Cerebellum (tissue), 4 donors: ENCODE measurements at places on chromosomes 1 and 21. TPM values are rescaled to one million over a fixed set of nuclear protein-coding genes. Genes with fewer than 3 reads are reported as not detected.

Gene SUMO3
- 43.8 TPM for total RNA-seq

Gene KRTAP13-2
- total RNA-seq, result not detected

Gene PFKFB2
- total RNA-seq, result 10.4 TPM

Gene KANK4
- total RNA-seq, result 2.9 TPM

DNA sequence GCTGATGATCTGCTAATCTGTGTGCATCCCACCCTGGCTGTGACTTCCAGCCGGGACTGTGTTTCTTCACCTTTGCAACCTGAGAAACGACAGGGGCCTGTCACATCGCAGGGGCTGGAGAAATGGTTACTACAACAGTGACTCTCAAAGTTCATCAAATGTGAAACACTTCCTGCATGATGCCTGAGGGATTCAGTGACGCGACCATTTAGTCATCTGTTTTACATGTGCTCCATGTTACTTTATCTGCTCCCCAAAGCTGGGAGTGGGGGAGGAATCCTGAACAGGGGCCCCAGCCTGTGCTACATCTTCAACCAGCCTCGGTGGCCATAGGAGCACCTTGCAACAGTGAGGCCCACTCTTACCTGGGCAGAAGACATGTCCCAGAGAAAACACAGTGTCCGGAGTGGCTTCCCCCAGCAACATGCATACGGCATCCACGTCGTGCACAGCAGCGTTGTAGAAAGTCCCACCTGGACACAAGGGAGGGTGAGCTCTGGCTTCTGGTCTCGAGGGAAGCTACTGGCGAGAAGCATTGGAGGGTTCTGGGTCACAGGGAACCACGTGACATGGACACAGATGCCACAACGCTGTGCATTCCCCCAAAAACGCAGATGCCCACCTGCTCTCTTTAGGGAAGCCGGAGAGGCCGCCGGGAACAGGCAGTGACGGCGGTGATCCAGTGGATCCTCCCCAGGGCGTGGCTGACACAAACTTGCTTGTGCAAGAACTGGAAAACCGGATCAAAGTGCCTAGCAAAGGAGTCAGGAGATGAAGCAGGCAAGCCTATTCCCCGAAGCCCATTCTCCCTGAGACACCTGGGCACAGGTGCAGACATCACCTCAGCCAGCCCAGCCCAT is 9.6 kb upstream of the CCDC27 start:
- DNase-seq, result no peak

DNA sequence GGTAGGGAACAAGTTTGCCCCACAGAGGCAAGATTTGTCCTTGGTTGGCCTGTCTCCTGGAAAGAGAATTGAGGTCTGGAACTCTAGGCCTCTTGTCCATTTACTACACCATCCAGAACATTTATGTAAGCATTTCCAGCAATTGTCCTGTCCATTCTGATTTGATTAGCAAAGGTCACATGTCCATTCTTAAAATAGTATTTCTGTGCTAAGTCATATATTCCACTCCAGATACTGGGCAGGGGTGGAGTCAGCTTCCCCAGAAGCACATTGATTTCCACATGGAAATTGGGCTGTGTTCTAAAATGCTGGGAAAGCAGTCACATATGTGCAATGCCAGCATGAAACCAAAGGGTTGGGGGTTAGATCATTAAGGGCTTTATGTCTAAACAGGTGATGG is 21.5 kb upstream of the FMN2 start:
- DNase-seq, result no peak

DNA sequence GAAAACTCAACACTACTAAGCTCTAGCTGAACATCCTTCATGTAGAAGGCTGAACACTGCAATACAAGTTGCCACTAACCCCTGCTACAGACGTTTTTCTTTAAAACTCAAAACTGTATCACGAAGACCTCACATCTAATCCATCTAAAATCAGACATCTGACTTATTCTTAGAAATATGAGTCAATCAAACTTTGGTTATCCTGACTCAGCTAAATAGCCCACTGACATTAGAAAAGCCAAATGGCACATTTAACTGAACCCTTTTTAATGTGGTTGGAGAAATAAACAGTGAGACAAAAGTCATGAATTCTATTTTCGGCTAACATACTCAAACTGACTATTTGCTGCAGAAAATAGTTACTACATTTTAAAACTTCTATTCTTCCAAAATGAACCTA is 35.6 kb downstream of the WLS start:
- DNase-seq, result no peak

- DNase-seq, result no peak
These were observed 515.0 kb downstream of the COL11A1 start for GRCh38 chr1:102593276-102593675.
